Sciatic nerve (tissue), 2 donors: ENCODE measurements at places on chromosomes 2 and 18. TPM values are rescaled to one million over a fixed set of nuclear protein-coding genes. Genes with fewer than 3 reads are reported as not detected.

- no peak for DNase-seq
Observed at GRCh38 chr18:79637921-79638909, 41.4 kb upstream of the CTDP1 start.

- peak; percentile 78 for DNase-seq
Observed at GRCh38 chr18:34493099-34493544, 217.0 kb upstream of the DTNA start.

- DNase-seq = no peak
Observed at GRCh38 chr18:41949206-41949920, 5.7 kb upstream of the PIK3C3 start.

DNA sequence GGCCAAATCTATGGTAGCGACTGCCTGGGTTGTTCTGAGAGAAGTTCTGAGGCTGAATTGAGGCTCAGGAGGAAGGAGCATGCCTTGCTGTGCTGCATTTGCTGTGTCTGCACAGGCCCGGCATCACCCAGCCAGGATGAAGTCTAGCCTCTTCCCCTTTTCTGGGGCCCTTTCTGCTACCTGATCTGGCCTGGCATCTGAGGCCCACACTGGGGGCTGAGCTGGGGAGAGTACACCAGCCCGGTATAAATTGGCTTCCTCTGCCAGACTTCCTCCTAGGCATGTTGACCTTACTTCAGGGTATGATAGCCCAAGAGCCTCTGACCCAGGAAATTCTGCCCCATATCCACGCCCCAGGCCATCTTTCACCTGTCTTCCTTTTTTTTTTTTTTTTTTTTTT lies 30.0 kb downstream of the MRPL35 start:
- no peak for DNase-seq

GRCh38 chr18:63130176-63130575 lies 189.4 kb downstream of the BCL2 start:
- no peak for DNase-seq

DNA sequence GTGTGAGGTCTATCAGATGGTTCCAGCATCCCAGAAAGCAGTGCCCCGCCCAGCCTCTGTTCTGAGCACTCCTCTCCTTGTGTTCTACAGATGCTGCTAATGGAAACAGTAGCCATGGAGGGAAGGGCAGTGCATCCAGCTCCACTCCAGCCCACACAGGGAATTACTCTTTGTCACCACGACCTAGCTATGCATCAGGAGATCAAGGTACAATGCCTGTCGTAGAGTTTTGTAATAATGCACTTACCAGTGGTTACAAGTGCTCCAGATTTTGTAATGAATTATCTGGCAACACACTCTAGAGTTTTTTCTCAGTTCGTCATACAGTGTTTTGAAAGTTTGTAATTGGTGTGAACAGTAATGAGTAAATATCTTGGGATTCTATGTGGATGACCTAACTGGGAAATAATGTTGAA lies 161.1 kb downstream of the ESCO1 start:
- DNase-seq = no peak

- no peak for DNase-seq
Observed at GRCh38 chr2:70927138-70927537, 8.6 kb upstream of the ATP6V1B1 start.

DNA sequence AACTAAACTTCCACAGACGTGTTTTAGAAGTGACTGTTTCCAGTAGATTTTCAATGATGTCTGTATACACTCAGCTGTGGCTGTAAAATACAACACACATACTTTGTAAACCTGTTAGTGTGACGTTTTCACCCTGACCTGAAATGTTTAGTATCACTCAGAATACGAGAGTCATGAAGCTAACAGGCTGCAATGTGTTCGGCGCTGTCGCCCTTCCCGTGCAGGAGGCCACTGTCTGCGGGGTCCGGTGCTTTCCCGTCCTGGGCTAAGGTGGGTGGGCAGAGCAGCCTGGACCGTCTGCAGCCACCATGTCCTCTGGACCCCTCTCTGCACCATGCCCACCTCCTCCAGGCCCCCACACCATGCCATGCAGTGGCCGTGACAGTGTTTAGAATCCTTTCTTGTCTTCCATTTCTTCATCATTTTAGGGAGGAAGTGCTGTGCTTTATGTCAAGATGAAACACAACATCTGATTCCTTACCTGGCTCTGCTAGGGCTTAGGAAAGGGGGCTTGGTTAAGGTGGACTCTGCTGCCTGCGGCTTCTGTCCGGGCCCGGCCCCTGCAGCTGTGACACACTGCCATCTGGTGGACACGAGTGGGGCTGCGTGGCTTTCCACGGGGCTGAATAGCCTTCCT lies 53.8 kb upstream of the RBM44 start:
- DNase-seq = peak; percentile 90

DNA sequence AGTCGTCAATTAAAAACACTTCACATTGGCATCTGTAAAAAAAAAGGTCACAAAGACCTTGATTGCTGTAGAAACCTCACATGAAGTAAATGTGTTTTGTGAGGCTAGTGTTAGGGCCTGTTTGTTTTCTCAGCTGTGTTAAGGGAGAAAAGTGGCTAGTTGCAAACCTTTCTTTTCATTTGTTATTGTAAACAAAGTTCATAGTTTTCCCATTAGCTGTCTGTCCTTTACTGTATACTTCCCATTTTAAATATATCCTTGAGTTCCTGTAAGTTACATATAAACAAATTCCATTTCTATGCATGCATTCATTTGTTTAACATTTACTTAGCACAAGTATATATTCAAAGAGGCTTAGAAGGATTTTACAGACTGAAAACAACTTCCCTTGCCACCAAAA lies 1250.2 kb downstream of the LRP1B start:
- DNase-seq = no peak

GRCh38 chr18:53527365-53527764 lies 697.1 kb downstream of the MBD2 start:
- no peak for DNase-seq

- no peak for DNase-seq
Observed at GRCh38 chr2:25309402-25309801, 32.3 kb downstream of the DNMT3A start.

GRCh38 chr18:59083136-59083818 lies 56.4 kb upstream of the SEC11C start:
- DNase-seq = no peak

GRCh38 chr2:194116861-194117260 lies 1540.2 kb upstream of the SLC39A10 start:
- DNase-seq = no peak

DNA sequence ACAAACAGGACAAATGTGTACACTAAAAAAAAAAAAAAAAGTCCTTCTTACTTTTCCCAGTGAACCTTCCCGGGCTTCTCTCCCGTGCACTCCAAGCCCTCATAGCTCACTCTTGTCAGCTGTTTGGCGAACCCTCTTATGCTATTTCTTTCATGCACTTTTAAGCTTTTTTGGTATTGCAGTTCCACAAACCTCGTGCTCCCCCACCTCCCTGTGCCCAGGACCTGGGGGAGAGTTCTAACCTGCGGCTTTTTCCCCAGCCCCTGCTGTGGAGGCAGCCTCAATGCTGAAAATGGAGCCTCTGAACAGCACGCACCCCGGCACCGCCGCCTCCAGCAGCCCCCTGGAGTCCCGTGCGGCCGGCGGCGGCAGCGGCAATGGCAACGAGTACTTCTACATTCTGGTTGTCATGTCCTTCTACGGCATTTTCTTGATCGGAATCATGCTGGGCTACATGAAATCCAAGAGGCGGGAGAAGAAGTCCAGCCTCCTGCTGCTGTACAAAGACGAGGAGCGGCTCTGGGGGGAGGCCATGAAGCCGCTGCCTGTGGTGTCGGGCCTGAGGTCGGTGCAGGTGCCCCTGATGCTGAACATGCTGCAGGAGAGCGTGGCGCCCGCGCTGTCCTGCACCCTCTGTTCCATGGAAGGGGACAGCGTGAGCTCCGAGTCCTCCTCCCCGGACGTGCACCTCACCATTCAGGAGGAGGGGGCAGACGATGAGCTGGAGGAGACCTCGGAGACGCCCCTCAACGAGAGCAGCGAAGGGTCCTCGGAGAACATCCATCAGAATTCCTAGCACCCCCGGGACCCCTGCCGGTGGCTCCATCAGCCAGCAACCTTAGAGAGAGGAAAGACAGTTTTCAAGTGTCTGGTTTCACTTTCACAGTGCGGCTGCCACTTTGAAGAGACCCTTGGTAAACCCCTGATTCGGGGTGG lies 826 bp downstream of the KCNE4 start:
- peak; percentile 65 for DNase-seq

- DNase-seq = no peak
Observed at GRCh38 chr2:157842106-157842879, 33.8 kb downstream of the ACVR1 start.

- DNase-seq = peak; percentile 96
Observed at GRCh38 chr2:100562613-100563406, at the start of gene PDCL3. Gene PDCL3 (plus strand): TSS chr2:100562993. CDS start chr2:100563068, 75 bp downstream.

GRCh38 chr2:237731663-237732062 lies 66.9 kb upstream of the RBM44 start:
- DNase-seq = no peak

RAB17 gene
- total RNA-seq = 1.1 TPM

DNA sequence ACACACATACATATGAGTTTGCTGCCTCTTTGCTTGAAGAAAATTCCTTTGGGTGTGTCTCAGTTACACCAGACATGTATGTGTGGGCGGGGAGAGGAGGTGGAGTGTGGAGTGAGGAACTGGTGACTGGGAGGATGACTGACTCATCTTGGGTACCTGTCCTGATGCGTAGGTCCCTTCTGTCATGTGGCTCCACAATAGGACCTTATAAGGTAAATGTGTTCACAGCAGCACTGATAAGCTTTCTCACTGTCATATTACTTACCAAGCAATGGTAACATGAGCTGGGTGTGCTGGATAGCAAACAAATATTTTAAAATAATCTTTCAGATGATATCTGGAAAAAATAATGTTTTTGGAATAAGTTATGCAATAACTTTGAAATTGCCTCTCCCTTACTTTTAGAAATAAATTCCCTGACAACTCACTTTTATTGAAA lies 45.1 kb downstream of the SLC9A2 start:
- DNase-seq = no peak

DNA sequence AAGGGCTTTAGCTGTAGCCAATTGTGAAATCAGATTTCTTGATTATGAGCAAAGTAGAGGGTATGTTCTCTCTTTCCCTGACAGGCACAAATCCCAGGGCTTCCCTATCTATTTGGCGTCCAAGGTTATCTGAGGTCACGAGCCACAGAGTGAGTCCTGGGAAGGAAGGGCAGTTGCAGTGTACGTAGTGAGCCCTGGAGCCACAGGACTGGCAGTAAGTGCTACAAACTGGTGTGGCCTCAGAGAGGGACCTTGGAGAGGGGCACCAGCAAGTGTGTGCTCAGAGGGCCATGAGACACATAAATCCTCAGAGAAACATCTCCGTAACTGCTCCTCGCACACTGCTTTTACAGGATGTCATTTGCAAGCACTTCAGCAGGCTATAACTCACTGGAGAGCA lies 115.5 kb upstream of the SH3BP4 start:
- DNase-seq = no peak

DNA sequence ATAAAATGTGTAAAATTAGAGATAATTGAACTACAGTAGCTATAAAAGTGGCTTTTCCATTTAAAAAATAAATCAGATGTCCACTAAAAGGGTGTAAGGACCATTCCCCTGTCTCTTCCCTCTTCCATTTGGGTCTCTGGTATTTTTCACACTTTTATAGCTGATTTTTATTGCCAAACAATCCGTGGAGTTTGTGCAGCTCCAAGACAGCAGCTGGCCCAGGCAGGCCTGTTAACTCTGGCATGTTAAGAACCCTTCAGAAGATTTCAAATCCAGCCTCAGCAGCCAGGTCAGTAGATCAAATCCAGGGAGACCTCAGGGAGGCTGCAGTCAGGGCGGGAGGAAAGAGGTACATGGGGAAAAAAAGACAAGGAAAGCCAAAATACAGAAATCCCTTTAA lies 827.1 kb upstream of the FANCL start:
- no peak for DNase-seq

DNA sequence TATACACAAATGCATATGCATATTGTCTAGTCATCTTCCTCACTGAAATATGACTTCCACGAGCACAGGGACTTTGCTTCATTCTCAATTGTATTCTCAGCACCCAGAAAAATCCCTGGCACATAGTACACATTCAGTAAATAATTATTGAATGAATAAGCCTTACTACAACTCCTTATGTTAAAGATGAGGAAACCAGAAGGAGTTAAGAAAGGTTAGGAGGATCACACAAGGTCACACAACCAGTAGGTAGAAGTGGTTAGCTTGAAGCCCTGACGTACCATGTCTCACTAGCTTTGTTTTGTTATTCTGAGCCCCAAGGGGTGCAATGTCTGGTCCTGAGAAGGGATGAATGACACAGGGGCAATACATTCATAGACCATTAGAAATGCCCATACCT lies 220.9 kb upstream of the PID1 start:
- DNase-seq = no peak

DNA sequence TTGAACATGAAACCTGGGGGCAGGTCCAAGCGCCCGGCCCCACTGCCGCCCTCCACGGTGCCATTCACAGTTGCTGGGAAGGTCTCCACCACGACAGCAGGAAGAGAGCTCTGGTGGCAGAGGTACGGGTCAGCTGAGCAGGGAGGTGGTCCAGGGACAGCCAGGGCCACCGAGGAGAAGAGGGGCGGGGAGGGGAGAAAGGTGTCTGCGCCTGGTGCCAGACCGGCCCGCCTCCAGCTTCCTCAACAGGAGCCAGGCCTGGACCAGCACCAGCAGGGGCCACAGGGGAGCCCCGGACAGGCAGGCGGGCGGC lies 56.2 kb downstream of the BIN1 start:
- peak; percentile 58 for DNase-seq

DNA sequence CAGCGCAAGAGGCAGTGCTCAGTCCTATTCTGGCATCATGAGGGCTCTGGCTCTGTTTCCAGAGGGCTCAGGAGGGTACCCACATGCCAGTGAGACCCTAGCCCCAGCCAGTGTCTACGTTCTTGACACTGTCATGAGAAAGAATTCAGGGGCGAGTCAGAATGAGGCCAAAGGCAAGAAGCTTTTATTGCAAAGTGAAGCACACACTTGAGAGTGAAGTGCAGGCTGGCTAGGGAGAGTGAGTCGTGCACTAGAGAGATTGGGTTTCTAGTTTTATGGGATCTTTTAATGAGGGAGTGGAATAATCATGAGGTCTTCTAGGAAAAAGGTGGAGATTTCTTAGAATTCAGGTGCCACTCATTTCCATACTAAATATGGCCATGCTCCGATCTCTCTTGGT lies 164.1 kb downstream of the DCDC2C start:
- DNase-seq = no peak

- no peak for DNase-seq
Observed at GRCh38 chr2:157325786-157326185, at the start of gene ERMN. Gene ERMN (minus strand): TSS chr2:157325824. CDS start chr2:157325642, 182 bp downstream.

CHRNA1 gene
- 0.31 TPM for total RNA-seq

- DNase-seq = no peak
Observed at GRCh38 chr2:241036964-241037421, 38.6 kb downstream of the SNED1 start.

GRCh38 chr18:50783553-50783952 lies 36.3 kb downstream of the MRO start:
- DNase-seq = no peak

- no peak for DNase-seq
Observed at GRCh38 chr2:136131484-136131960, 13.6 kb upstream of the CXCR4 start.
